ENCODE measurements at places on chromosomes 11 and 22. TPM values are rescaled to one million over a fixed set of nuclear protein-coding genes. Genes with fewer than 3 reads are reported as not detected.

The HTR3B gene
- not detected for total RNA-seq

The RBMXL2 gene
- total RNA-seq = 0.12 TPM

GRCh38 chr11:6273188-6273587, 13.6 kb downstream of the CCKBR start:
- no peak overlapping the region for H3K27ac ChIP-seq
- no peaks in the 10 kb centered on the region for H3K4me1 ChIP-seq
- no peak overlapping the region for H3K4me3 ChIP-seq
- H3K36me3 ChIP-seq = no peaks in the 10 kb centered on the region

The GLYAT gene
- not detected for total RNA-seq

GRCh38 chr11:69172674-69173073, 16.9 kb downstream of the SMIM38 start:
- no peaks in the 10 kb centered on the region for H3K36me3 ChIP-seq
- H3K27ac ChIP-seq = no peak overlapping the region
- H3K4me3 ChIP-seq = no peak overlapping the region
